ENCODE measurements at places on chromosomes 4 and X.

GRCh38 chrX:119516157-119516702, 48.0 kb downstream of the SLC25A5 start:
- DNase-seq = peak; percentile 4

DNA sequence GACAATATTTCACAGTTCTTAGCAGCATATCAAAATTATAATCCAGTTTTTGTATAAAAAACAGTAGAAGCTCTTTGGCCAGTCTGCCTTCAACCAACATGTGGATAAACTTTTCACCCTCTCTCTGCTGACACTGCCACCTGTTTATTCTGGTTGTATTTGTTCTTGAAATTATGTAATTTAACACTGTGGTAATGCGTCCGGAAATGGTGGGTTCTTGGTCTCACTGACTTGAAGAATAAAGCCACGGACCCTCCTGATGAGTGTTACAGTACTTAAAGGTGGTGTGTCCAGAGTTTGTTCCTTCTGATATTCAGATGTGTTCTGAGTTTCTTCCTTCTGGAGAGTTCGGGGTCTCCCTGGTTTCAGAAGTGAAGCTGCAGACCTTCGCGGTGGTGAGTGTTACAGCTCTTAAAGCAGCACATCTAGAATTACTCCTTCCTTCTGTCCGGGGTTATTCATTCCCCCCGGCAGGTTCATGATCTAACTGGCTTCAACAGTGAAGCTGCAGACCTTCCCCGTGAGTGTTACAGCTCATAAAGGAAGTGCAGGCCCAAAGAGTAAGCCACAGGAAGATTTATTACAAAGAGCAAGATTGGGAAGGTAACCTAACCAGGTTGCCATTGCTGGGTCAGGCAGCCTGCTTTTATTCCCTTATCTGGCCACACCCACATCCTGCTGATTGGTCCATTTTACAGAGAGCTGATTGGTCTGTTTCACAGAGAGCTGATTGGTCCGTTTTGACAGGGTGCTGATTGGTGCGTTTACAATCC, 15.7 kb downstream of the FAM184B start:
- no peak for DNase-seq

GRCh38 chrX:3990569-3990968, 277.1 kb upstream of the PRKX start:
- DNase-seq = no peak

DNA sequence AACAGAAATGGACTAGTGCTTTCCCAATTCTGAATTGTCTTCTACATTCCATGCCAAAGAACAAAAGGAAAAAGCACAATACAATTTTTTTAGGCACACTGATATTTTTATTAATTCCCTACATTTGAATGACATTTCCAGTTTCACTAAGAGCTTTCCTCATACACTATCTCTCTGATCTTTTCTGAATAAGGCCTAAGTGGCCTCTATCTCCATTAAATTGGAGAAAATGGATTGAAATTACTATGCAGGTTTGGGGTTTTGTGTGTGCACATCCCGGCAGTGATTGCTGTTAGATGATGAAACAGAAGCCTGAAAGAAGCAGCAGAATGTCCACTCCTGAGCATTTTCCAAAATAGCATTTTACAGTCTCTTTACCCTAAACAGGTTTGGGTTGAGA, 104.0 kb downstream of the ATP11C start:
- DNase-seq = no peak

GRCh38 chrX:56309881-56310280, 77.7 kb downstream of the KLF8 start:
- no peak for DNase-seq

GRCh38 chr4:85495621-85496020, 20.7 kb downstream of the ARHGAP24 start:
- DNase-seq = no peak

DNA sequence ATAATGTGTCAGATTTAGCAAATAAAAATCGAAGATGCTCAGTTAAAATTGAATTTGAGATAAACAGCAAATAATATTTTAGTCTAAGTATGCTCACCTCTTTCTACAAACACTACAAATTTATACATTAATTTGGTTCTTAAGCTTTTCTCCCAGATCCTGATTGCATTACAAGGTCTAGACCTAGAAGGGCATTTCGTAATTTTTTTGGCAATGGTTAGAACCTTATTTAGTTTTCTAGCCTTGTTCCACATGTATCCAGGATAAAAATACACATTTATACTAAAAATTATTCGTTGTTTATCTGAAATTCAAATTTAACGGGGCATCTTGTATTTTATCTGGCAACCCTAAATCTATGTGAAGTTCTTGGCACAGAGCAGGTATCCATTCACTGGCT, 2.5 kb upstream of the CDKL5 start:
- no peak for DNase-seq

DNA sequence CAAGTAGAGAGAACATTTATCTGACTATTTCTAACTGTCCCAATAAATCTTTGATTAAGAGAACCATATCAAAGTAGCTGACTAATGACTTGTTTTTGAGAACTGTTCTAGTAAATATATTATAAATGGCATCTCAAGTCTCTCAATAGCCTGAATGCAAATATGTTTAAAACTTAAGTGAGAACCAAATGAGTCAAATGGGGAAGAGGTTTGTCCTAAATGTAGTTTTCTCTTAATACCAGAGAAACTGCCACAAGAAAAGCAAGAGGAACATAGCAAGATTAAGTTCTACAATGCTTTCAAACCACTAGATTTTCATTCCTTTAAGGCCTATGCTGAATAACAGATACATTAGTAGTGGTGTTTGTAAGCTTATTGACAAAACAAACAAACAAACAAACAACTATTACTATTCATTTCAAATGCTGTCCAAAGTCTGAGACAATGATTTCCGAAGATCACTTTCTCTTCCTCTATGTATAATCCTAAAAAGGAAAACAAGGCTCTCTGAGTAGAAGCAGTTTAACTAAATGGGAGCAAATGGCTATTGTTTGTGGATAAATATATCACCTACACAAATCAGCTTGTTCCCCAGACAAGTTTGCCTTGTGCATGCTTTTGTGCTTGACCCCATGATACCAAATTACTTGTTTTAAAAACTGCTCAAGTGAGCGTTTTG, 408.4 kb upstream of the EMCN start:
- DNase-seq = no peak

GRCh38 chr4:108626056-108626455, 5.7 kb downstream of the RPL34 start:
- no peak for DNase-seq

- DNase-seq = no peak
These were observed 360.2 kb downstream of the ZIC3 start for GRCh38 chrX:137926090-137926489.

- DNase-seq = no peak
These were observed 4.6 kb upstream of the ERCC6L start for GRCh38 chrX:72243472-72243871.

DNA sequence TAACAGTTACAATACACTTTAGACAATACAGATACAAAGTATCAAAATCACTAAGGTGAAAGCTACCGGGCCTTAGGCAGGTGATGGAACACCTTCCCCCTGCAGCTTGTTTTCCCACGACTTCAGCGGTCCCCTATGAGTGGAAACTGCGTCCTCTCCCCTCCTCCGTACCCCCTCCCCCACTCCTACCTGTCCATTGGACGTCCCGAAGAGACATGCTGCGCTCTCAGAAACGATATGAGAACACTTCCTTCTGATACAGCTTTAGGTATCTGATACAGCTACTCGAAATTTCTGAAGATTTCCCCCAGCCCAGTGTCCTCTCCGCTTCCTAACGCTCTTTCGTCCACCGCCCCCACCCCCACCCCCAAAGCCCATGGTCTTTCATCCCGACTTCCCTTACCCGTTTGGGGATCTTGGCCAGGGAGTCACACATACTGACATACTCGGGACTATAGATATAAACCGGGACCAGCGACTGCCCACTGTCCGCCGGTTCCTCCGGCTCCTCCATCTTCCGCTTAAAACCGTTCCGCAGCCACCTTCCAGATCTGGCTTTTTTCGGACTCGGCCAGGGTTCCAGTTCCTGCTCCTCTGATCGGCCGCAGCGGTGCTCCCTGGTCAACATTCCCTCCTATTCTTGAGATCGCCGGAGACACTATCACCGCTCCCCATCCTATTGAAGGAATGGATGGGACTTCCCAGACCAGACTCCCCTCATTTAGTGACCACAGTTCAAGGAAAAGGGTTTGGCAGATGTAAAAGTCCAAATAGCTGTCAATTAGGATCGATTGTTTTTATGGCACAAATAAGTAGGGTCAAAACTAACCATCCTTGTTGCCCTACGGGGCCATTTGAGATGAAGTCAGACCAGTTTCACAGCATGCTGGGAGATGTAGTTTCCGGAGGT, at the start of gene HDAC8:
Gene HDAC8 (minus strand): TSS at position 596 of the 910 bp plus-strand sequence. CDS start 82 bp downstream, at position 514.
- peak; percentile 32 for DNase-seq

DNA sequence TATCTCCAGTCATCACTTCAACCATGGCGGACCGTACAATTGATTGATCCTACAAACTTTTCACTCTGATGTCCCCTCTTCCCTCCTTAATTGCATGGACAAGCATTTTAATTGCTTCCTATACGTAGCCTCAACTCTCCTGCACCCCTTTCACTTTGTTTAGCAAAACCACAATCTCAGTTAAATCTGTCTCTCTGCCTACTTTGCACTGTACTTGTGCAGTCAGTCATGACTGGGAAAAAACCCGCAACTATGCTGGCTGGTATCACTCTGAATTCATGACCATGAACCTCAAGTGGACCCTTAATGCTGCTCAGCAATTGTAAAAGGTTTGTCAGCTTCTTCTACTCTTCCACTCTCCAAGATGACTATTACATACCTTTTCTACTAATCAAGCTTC, 51.7 kb upstream of the AFF2 start:
- DNase-seq = no peak

GRCh38 chr4:70704931-70705182, 16.5 kb downstream of the UTP3 start:
- DNase-seq = no peak

DNA sequence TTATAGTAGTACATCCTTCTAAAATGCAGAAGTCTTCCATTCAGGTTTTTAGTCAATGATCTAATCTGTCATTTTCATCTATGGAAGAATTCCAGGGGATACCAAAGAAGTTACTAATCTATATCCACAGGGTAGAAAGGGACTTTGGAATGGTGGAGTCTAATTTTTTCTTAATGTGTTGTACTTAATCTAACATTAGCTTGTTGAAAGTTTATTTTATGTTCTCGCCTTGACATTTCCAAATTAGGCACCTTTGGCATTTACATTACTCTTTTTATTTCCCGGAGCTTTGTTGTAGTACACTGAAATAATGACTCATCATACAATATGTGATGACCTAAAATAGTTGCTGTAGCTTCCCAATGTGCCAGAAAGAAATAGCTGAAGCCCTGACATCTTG, 91.5 kb downstream of the HTR2C start:
- no peak for DNase-seq

DNA sequence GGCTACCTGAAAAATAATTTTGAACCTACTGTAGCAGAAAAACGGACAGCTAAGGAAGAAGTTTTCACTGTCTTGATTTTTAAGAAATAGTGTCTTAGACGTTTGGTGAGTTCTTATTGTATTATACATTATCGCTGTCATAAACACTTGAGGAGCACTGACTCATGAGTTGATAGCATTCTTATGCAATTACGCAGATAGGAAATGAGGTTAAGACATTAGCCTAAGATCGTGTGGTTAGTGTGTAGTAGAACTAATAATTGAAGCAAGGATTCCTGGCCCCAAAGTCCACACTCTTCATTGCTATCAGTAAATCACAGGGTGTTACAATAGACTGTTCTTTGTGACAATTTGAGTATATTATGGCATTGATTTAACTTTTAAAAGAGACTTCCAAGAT, 238.1 kb downstream of the ARAP2 start:
- DNase-seq = no peak

DNA sequence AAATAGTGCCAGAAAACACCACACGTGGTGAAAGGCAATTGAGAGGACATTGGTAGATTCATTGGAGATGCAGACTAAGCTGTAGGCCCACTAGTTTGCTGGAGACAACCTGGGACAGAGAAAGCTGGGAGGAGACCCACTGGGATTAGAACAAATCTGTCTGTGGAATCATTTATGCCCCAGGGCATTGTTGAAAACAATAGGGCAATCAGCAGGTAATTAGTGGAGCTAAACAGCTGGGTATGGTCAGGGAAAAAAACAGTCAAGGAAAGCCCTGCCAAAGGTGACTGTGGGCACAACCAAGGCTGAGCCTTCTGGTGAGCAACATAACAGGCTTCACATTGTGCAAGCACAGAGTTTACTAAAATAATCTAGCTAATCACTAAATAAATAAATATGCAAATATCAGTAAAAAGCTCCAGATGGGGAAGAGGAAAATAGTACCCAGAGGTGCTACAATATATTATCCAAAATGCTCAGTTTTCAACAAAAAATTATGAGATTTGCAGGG, 9.0 kb downstream of the TCEAL3 start:
- no peak for DNase-seq

- no peak for DNase-seq
These were observed 155.2 kb downstream of the SMIM20 start for GRCh38 chr4:26069218-26069617.

- DNase-seq = peak; percentile 9
These were observed 92.0 kb upstream of the TNIP3 start for GRCh38 chr4:121255986-121256750.

GRCh38 chr4:151729731-151730559, 30.9 kb downstream of the GATB start:
- DNase-seq = no peak

DNA sequence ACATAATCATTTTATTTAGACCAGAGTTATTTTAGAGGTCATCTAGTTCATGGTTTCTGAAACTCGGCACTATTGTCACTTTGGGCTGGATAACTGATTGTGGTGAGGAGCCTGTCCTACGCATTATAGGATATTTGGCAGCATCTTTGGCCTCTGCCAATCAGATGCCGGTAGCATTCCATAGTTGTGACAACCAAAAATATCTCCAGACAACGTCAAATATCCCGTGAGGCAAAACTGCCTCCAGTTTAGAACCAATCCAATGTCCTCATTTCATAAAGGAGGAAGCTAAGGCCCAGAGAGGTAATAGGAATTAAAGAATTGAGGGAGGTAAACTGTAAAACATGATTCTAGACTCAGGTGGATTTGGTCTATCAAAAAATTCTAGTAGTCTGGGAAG, 6.1 kb downstream of the ZMAT1 start:
- DNase-seq = no peak

GRCh38 chrX:102976793-102977495, 39.9 kb downstream of the RAB40AL start:
- DNase-seq = no peak

DNA sequence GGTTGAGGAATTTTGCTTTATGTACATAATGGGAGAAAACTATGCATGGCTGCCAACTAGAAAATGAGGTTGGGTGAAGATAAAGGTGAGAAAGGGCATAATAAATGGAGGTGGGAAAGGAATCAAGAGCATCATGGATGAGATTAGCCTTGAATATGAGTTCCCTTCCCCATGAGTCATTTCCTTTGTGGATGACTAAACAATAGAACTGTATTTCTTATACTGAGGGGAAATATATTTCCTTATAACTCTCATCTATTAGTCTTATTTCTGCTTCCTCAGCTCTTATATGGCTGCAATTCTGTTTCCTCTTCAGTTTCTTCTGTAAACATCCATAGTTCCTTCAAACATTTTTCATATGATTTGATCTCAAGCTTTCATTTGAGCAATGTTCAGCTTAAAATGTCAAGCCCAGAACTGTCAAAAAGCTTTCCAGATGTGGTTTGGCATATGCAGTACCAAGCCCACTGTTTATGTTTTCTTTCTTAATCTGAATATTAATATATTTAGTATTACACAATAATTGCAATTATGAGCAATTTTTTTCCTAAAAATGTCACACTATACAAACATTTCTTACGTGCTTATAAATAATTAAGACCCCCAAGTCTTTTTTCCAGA, 100.7 kb upstream of the GRPR start:
- no peak for DNase-seq
